Left colon (tissue), 2 donors: ENCODE measurements at places on chromosomes 16 and 17.

GRCh38 chr17:5047446-5047845 is 12.2 kb upstream of the SLC52A1 start:
- DNase-seq: no peak

DNA sequence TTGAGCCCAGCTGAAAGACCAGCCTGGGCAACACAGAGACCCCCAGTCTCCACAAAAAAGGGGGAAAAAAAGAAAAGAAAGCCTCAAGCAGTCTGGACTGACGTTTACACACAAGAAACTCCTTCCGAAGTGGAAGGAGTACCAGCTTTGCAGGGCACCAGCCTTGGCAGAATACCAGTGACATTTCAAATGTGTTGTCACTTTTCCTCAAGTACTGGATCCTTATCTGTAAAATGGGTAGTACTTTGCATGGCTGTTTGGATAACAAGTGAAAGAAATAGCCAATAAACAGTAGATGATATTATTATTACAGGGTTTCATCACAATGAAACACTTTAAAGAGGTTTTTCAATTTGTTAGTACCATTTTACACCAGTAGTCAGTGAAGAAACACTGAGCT is 14.2 kb downstream of the YWHAE start:
- DNase-seq: peak; percentile 0

- no peak for DNase-seq
Observed at GRCh38 chr17:57577751-57578607, 167.1 kb downstream of the CCDC182 start.

GRCh38 chr17:7650509-7651096 is at the start of gene ATP1B2:
Gene ATP1B2 (plus strand): TSS chr17:7650926. CDS start chr17:7651519, 593 bp downstream.
- peak; percentile 76 for DNase-seq

- DNase-seq: no peak
Observed at GRCh38 chr16:49436181-49436580, 62.6 kb downstream of the C16orf78 start.

- no peak for DNase-seq
Observed at GRCh38 chr17:11356371-11356770, 115.4 kb downstream of the SHISA6 start.

DNA sequence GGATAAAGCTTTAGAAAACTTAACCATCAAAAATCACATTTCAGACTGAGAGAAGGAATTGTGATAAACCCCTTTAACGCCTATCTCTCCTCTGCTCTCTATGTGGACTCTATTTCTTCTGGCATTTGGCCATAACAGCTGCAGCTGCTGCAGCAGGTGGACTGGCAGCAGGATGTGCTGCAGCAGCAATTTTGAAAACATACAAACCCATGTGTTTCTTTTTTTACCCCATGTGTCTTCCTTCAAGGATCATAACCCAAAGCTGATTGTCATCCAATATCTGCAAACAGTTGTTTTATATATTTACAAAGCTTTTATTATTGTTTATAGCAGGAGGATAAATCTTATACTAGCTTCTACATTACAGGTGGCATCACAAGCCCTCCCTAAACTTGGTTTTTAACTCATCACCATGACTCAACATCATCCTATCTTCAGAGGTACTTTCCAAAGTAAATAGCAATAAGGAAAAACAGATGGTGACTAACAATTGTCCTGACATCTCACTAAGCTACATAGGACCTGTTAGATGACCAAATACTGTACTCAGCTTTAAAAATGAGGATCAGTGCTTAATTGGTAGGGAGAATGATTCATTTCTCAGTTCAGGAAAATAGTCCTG is 14.5 kb upstream of the KRTAP9-2 start:
- DNase-seq: peak; percentile 27

DNA sequence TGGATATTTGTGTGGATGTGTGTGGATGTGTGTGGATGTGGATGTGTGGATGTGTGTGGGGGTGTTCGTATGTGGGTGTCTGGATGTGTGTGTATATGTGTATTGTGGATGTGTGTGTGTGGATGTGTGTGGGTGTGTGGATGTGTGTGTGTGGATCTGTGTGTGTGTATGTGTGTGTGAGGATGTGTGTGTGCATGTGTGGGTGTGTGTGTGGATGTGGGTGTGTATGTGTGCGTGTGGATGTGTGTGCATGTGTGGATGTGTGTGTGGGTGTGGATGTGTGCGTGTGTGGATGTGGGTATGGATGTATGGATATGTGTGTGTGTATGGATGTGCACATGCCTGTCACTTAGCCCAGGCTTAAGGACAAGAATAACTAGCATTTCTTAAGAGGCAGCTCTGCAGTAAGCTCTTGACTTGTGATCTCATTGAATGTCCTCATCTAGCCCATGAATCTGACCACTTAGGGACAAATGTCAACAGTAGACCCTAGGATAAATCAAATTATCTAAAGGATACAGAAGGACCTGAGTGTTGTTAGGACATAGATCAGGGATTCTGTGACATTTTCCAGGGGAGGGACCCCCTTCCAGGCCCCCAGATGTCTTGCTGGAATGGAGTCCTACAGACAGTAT is 83.5 kb downstream of the BMERB1 start:
- no peak for DNase-seq

GRCh38 chr17:83180996-83181481 is 101.6 kb downstream of the METRNL start:
- no peak for DNase-seq

DNA sequence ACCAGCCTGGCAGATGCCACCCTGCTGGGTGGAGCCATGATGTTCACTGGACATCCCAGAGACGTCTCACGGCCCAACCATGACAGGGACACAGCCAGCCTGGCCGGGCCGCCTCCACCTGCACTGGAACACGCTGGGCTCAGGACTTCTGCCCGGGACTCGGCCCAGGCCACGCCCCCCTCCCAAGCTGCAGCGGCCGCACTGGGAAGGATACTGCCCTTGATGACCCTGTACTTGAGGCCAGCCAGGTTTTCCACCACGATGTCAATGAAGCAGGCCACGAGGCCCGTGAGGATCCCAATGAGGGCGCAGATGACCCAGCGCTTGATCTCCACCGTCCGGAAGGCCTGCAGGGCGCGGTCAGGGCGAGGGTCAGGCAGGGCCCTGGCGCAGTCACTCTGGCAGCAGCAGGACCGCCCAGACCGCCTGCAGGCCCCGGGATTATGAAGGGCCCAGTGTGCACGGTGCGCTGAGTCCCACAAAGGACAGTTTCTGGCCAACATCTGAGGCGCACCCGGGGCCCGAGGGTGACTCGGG is 14.2 kb downstream of the CLCN7 start:
- no peak for DNase-seq

GRCh38 chr17:64209356-64209941 is 53.6 kb downstream of the TEX2 start:
- no peak for DNase-seq
